ENCODE measurements at places on chromosomes 16 and 17.

DNA sequence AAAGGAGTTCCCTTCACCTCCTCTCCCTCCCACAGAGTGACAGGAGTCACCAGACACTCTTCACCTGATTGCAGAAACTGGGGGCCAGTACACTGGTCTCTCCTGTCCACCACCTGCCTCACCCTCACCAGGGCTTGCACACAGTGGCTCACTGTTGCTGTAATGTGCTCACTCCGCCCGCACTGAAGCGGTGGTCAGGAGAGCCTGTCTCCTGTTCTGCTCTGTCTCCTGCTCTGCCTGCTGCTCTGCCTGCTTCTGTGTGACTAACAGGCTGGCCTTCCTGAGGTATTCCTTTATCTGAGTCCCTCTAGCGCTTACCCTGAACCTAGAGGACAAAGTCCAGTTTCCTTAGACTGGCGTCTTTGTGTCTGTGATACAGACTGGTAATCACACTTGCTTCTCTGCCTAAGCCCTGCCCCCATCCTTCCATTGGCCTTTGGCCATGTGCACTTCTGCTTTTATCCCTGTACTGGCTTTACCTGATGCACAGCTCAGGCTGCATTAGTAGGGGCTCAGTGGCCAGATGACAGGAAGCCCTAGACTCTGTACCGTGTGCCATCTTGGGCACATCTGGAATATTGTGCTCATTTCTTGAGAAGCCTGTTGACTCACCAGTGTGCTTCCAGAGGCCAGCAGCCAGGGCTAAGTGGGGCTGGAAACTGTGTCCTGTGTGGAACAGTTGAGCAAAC, 13.3 kb downstream of the PROCA1 start:
- DNase-seq: no peak

GRCh38 chr16:83116274-83116892, 489.6 kb downstream of the CDH13 start:
- DNase-seq: no peak

DNA sequence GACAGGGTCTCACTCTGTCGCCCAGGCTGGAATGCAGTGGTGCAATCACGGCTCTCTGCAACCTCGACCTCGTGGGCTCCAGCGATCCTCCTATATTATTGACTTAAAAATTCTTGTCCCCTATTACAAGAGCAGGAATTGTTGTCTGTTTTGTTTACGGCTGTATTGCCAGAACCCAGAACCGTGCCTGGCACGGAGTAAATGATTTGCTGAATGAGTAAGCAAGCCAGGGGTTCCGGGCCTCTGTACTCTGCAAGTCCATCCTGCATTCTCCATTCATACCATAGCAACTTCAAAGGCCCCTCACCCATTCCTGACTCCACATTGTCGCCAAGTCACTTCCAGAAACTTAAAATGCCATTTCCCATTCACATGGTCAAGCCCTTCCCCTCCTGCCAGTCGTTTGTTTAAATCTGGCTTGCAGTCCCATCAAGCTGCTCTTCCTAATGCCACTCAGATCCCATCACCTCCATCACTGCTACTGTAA, 6.9 kb downstream of the ADCY9 start:
- DNase-seq: no peak

- no peak for DNase-seq
These were observed 2.0 kb downstream of the GPS1 start for GRCh38 chr17:82053556-82054263.

DNA sequence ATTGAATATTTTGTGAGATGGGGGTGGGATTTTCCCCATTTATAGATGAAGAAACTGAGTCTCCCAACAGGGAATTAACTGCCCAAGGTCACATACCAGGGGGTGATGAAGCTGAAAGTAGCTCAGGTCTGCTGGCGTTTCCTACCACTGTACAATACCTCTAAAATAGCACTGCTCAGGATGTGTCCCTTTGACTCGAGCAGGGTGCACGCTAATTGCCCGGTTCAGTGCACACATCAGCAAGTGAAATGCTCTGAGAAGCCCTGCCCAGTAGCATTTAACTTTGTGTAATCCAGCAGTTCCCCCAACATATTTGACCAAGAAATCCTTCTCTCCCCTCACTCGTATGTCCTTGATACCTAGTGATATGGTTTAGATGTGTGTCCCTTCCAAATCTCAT, 50.1 kb upstream of the DDX52 start:
- DNase-seq: no peak

DNA sequence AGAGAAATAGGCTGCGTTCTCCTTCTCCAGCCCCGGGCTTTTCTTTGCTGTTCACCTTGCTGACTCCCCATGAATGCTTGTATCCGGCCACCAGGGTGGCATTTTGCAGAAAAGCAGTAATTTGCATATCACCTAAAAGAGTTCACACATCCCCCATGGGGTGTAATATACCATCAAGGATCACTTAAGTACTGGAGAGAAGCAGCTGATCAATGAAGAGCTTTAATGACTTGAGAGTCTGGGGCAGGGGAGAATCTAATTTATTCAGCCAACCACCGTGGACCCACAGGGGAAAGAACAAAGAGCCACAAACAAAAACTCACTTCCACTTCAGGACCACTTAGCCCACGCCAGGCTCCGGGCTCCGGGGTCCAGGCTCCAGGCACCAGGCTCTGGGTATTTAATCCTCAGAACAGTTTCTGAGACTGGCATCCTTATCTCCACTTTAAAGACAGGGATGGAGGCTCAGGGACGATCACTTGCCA, 33.9 kb upstream of the SEC14L1 start:
- peak; percentile 59 for DNase-seq

GRCh38 chr16:11624636-11625607, 38.2 kb upstream of the LITAF start:
- DNase-seq: no peak

DNA sequence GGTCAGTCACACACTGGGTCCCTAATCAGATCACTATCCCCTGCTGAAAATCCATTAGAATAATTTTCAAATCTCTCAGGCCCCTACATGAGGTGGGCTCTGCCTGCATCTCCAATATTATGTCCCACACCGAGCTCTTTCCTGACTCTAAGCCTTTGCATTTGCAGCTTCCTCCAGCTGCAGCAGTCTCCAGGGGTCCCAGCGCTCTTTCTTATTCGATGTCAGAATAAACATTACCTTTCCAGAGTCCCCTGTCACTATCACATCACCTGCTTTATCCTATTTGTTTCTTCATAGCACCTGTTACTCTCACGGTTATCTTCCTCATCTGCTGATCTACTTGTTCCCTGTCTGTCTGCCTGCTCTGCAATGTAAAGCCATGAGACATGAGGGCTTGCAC, 57.3 kb upstream of the MON1B start:
- DNase-seq: no peak

DNA sequence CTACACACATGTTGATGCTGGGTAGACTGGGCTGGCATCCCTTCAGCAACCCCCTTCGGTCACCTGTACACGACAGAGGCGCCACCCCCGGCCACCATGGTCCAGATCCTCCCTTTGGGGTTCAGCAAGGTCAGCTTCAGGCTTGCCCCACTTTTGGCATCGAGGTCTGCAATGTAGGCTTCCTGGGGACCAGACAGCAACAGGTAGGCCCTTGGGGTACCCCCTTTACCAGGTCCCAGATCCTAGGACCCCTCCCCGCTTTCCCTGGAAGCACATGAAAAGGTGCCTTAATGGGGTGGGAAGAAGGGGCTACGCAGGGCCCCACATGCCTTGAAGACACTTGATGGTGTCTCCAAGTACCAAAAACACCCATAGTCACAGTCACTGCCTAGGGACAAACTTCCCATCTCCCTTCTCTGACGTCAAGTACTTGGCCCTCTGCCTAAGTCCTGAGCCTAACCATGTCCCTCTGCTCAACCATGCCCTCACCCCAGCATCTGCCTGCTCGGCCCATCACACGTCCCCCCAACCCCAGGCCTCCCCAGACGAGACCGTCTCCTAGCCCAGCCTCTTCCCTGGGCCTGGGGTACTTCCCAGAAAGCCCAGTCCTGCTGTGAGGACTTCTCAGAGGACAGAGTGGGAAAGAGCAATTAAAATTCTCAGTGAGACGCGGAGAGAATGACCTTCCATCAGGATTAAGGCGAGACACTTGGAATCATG, 12.1 kb downstream of the ACLY start:
- no peak for DNase-seq

GRCh38 chr17:57284984-57285646, 28.8 kb downstream of the MSI2 start:
- DNase-seq: peak; percentile 78
